ENCODE measurements at places on chromosomes 11 and 22.

- no peak for DNase-seq
Observed at GRCh38 chr11:11476971-11477645, 124.1 kb upstream of the CSNK2A3 start.

- DNase-seq = no peak
Observed at GRCh38 chr11:5288108-5288905, 13.4 kb downstream of the OR51B4 start.

DNA sequence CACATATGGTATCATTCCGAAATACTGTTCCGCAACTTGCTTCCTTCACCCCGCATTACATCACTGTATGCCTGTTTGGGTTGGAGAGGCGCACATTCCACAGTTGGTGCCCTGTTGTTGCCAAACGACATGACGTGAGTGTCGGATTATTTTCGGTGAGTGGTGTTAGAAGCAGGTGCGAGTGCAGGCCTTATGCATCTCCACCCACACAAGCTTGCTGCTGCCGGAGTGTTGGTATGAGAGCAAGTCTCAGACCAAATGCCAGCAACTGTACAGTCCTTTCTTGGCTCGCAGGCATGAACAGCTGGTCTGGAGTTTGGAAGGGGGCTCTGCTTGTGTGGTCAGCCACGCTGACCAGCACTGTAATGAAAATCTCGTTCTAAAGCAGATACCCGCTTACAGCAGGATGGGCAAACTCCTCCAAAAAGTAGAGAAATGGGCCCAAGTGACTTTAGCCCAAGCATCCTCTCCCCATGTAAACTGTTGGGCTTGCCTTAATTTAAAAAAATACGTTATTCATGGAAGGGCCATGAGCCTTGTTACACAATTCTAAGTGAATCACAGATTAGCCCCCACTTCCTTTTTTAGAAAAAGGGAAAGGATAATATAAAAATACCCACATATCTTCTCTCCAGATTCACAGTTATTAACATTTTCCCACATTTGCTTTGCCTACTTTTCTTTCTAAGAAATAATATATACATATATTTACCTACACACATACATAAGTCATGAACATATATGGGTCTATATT lies 48.7 kb upstream of the OR9Q1 start:
- DNase-seq = no peak

DNA sequence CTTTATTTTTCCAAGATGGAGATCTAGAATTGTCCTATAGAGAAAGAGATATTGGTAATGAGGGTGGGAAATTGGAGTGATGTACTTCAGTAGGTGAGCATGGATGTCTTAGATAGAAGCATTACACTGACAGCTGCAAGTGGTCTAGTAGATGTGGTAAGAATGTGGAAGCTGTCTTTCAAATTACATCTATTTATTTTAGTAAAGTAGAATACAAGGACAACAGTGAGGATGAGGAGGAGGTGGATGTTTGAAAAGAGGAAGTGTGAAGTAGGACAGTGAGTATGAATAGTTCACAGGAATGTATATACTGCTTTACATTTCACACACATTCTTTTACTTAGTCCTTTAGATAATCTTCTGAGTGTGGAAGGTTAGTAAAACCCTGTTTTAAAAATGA lies 64.2 kb downstream of the HIPK3 start:
- no peak for DNase-seq

DNA sequence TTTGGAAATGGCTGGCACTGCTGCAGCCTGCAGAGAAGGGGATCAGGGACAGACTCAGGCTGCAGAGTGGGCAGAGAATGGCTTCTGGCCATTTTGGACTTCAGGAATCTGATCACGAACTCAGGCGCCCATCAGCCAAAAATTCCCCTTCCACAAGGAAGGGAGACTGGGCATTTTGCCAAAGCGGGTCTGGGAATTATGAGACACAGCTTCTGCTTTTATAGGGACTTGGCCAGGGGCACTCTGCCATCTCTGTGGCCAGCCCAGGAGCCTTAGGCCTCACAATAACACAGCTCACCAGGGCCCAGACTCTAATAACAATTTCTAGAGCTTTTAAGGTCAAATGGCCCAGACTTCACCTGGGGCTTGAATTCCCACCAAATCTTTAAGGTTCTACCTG lies 74.7 kb downstream of the CHST1 start:
- DNase-seq = no peak

DNA sequence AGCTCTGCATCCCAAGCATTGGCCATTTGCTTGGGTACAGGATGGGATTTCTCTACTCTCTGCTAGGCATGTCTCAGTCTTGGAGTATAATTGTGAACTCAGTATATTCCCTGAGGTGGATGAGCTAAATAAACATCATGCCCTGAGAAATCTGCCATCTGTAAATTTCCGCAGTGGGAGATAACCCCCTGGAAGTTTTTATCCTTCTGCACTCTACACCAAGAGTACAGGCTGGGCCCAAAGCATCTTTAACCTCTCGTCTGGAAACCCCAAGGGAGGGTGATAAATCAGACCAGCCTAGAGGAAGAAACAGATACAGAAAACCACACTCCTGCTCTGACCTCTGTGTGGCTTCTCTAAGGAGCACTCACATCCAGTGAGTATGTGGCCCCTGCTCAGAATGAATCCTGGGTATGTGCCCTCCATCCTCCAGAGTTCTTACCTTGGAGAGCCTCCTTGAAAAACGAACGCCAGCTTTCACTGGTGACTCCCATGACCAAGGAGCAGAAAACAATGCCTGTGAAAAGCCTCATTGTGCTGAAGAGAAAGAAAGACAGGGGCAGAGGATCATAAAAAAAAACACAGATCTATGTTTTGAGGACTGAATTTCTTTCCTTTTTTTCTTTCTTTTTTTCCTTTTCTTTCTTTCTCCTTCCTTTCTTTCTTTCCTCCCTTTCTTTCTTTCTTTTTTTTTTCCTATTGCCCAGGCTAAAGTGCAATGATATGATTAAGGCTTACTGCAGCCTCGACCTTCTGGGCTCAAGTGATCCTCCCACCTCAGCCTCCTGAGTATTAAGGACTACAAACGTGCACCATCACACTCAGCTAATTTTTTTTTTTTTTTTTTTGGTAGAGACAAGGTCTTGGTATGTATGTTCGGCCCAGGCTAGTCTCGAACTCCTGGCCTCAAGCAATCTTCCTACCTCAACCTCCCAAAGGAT lies 938 bp downstream of the SAA4 start:
- DNase-seq = no peak

- DNase-seq = no peak
Observed at GRCh38 chr11:111450480-111451320, 61.5 kb downstream of the BTG4 start.

DNA sequence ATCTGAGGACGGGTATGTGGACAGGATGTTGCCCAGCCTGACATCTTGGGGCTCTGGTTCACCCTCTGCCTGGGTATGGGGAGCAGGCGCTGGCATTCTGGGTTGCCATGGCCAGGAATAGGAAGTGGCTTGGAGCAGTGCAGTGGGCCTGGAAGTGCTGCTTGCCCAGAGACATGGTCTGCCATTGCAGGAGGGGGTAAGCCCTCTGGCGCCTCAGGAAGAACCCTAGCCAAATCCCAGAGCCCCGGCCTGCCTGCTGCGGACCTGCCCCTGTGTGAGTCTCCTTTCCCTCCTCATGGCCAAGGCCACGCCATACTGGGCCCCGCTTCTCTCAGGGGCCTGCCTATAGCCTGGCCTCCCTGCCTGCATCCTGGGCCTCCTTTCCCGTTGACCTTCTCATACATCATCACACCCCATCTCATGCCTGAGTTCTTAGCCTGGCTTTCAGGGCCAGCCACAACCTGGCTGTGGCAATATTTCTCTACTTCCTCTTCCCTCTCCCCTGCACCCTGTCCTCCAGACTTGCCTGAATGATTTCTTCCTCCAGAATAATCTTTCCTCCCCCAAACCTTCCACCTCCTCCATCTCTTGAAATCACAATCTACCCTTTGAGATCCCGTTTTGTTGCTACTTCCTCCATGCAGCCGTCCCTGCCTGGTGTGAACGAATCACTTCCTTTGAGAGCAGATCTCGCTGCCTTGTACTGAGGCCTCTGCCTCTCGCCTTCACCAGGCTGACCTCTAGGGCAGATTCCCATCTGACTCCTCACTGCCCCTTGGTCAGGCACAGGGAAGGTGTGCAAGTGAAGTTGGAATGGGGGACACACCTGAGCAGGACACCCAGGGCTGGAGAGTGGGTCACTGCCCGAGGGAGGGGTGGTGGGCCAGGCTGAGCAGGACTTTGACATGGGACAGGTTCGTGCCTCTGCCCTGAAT lies 5.2 kb downstream of the CAPN5 start:
- DNase-seq = no peak

DNA sequence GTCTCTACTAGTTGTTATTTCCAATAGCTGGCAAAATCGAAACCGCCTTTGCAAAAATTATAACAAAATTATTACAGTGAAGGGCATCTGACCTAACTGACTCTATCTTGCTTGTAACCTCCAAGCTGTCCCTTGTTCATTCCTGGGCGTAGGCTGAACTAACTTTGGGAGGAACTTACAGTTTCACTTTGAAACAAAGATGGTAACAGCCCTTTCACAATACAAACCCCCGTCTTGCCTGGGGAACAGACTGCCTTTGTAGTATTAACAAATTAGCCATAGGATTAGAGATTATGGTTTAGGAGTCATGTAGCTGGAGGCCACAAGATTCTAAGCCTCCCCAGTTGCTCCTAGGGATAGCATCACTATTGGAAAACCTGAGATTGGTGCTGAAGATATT lies 131.6 kb upstream of the HSD17B12 start:
- no peak for DNase-seq

DNA sequence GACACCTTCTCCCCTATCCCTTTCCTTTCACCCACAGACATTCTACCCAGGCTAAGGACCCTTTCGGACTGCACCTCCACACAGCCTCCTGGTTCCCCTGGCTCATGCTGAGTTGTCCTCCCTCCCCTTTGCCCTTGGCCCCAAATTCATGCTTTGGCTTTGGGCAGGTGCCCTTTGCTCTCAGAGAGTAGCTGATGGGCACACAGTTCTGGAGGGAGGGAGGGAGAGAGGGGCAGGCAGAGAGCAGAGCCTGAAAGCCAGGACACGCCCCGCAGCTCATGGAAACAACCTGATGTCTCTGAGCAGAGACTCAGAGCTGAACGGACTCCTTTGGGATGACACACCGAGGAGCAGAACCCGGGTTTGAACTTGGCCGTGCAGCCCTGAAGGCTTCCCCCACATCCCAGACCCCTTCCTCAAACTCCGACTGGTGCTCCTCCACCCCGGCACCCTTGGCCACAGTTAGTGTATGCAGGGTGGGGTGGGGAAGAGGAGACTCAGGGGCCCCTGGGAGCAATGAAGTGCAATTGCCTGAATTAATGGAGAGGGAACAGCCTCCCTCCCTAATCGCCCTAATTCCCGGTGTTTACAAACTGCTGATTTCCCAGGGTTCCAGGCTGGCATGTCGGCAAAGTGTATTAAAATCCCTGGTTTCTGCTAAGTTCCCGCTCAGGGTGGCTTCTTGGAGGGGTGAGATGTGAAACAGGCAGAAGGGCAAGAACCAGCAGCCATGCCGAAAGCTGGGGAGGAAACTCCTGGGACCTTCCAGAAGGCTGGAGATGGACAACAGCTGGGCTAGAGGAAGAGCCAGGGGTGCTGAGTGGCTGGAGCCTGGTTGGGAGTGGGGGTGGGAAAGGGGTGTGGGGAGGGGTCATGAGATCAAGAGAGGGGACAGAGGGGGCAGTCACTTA lies 71.2 kb upstream of the SHISAL1 start:
- no peak for DNase-seq

DNA sequence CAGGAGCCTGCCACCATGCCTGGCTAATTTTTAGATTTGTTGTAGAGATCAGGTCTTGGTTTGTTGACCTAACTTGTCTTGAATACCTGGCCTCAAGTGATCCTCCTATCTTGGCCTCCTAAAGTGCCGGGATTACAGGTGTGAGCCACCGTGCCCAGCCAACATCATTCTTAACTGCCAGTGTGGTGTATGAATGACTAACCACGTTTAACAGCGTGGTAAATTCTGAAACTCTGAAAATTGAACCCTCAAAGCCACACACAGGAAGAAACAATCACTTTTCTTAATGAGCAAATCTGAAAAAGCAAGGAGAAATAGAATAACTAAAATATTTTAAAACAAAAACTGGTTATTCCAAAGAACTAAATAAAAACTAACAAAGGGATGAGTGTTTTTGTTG lies 7.4 kb downstream of the TMEM9B start:
- no peak for DNase-seq

- DNase-seq = no peak
Observed at GRCh38 chr11:119536801-119537200, 113.8 kb upstream of the THY1 start.

DNA sequence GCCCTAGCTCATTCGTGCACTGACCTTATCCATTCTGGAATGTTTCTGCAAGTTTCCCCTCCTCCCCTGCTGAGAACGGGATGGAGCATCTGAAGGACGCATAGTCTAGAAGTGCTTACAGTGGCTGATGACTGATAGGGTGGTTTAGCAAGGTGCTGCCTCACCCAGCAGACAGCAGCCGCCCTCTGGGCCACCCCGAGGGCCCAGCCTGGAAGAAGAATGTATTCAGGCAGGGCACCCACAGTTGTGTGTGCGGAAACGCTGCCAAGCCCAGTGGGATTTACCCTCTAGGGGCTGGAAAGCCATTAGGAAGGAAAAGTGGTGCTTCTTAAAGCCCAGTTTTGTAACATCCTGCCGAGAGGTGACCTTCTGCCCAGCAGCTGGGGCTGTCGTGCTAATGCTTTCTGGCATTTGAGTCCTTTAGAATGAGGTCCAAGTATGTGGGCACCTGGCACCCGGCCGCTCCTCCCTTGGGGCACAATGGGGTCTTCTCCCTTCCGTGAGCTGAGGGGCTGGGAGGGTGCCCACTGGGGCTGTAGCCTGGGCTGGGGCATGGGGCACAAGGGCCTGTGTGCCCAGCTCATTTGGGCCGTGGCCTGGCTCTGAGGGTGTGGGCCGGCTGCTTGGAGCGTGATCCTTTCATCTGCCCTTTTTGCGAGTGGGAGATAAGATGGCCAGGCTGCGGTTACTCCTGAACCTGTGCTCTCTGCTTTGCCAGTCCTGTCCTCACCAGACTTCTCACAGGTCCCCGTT lies 14.4 kb downstream of the FBLN1 start:
- DNase-seq = no peak

GRCh38 chr11:69155302-69156234 lies at the start of gene SMIM38:
Gene SMIM38, plus strand, starts transcription at chr11:69155935. Its CDS starts 1,912 bp downstream, at chr11:69157847.
- no peak for DNase-seq

DNA sequence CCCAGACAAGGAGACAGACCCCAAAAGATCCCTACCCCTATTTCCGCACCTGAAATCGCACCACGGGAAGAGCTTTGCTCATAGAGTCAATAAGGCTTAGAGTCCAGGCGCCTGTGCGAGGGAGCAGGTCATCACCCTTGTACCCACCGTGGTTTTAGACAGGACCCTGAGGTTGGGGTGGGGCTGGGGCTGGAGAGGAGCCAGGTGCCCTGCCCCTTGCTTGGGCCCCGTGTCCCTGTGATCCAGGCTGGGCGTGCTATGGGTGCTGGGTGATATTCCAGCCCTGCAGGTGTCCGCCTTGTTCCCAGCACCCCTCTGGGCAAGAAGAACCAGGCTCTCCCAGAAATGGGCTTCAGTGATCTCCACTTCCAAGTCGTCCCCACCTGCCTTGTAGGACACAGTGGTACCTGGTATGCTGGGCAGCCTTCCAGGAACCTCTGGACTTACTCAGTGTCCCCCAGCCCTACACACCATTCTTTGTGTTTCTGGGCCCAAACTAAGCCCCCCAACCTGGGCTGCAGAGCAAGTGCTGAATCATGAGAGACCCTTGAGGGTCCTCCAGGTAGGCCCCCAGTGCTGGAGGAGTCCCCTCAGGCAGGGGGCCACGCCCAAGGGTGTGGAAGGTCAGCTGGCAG lies 4.5 kb downstream of the CD81 start:
- no peak for DNase-seq

GRCh38 chr11:9855579-9856287 lies 191.9 kb downstream of the SWAP70 start:
- DNase-seq = no peak

All from activated naive CD4-positive, alpha-beta T cell (primary cell).